ENCODE measurements at places on chromosomes 1 and 21. TPM values are rescaled to one million over a fixed set of nuclear protein-coding genes. Genes with fewer than 3 reads are reported as not detected.

GRCh38 chr1:246651012-246651695 is 73.1 kb upstream of the SCCPDH start:
- DNase-seq: no peak

DNA sequence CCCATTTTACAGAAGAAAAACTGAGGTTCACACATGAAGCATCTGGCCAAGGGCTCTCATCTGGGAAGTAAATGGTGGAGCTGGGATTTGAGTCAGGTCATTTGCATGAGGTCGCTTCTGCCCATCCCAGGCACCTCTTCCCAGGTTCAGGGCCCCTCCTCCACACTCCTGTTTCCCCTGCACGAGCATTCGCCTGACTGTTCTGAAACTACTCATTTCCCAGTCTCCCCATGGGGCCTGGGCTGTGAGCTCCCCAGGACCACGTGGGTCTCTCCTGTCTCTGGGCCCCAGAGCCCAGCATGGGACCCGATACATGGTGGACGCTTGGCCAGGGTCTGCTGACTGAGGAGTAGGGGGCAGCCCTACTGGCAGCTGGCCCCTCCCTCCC is 360.8 kb downstream of the MATN1 start:
- no peak for DNase-seq

DNA sequence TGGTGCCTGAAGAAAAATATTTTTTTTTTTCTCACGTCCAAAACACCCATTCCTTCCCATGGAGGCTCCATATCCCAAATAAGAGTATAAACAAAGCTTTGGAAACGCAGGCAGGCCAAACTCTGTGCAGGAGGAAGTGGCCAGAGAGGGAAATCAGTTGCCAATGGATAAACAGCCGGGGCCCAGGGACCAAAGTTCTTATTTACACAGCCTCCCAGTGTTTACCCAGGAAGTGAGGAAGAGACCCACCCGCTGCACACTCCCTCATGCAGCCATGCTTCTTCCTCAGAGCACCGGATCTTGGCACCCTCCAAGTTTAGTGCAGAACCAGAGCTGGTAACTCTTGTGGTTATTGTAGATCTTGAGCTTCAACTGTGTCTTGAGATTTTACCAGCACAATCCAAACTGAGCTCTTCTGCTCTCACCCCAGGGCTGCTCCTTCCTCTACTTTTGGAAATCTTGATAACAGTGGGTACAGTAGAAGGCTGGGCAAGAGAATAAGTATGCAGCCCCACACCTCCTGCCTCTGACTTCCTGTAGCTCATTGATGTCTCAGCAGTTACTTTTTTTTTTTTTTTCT is 14.2 kb downstream of the MARCKSL1 start:
- no peak for DNase-seq

DNA sequence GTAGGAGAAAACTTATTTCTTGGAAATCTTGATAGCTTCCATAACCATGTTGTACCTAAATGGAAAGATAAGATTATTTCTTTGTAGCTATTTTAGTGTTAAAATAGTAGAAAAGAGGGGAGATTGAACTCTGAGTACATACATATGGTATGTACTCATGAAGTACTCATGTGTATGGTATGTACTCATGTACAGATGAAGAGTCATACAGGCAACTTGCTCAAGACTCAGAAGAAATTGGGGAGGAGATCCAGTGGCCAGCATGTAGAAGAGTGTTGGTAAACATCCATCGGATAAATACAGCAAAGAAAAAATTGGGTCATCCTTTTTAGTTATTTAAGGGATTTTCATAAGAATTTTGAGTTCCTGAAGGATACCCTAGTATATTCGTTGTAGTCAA is 29.0 kb downstream of the MDM4 start:
- no peak for DNase-seq

- DNase-seq: peak; percentile 43
These were observed 191.0 kb upstream of the VAMP3 start for GRCh38 chr1:7579831-7580804.

DNA sequence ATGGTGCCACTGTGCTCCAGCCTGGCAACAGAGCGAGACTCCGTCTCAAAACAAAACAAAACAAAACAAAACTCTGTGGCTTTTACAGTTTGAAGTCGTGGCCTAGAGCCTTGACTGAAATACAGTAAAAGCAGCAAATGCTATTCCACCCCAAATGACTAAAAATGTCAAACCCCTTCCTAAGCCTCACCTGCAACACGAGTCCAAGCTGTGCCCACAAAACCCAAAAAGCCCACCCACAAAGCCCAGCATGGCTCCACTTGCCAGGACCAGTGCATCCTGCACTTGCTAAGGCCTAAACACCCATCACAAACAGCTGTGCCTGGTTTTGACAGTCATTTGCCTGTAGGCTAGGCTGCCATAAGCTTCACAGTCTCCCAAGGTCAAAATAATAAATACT is 21.3 kb downstream of the VAV3 start:
- no peak for DNase-seq

DNA sequence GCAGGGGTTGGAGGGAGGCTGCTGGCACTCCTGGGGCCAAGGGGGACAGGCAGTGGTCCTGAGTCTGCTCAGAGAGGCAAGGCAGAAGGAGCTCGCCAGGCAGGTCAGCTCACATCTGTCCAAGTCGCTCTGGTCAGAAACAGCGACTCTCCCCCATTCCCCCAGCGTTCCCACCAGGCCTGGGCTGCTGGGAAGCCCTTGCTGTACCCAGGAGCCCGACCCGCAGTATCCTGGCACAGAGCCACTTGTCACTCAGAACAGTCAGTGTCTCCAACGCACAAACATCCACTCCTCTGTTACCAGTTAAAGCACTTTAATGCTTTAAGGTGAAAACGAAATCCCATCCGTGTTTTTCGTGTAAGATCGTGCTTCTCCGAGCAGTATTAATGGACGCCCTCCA is 16.6 kb upstream of the CCDC27 start:
- DNase-seq: no peak

- DNase-seq: no peak
These were observed 54.7 kb downstream of the KDM1A start for GRCh38 chr1:23074012-23074411.

DNA sequence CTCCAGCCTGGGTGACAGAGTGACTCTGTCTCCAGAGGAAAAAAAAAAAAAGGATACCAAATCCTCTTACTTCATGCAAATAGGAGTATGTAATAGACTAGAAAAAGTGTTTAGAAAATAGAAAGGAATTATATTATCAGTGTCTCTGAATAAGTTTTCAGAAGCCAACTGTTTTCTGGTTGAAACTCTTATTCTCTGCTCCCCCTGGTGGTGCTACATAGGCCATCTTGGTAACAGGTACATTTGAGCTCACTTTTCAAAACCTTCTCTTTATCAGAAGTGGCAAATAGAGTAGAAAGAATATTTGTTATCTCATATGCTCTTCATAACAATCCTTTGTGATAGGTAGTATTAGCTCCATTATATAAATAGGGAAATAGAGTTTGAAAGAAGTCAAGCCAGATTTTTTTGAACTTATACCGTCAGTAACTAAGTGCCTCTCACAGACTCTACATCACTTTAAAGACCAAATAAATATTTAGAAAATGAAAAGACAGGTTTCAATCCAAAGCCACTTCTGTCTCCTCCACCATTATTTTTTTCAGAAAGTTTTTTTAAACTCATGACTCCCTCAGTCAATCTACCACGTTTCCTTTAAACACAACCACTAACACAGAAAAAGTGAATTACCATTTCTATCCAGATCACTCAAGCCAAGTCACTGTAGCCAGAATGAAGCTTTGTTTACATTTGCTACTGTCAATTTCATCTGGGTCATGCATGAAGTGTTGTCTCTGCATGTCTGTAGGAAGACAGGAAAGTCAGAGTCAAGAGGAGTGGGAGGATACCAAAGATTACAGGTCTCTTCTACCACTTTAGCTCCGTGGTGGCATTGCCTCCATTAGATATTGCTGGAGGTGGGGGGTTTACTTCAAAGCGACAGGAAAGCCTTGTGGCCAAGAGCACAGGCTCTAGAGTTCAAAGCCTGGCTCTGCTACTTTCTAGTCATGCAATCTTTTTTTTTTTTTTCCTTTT is 45.6 kb downstream of the IL23R start:
- DNase-seq: no peak

GRCh38 chr1:100344774-100345173 is 7.5 kb upstream of the CDC14A start:
- DNase-seq: no peak

DNA sequence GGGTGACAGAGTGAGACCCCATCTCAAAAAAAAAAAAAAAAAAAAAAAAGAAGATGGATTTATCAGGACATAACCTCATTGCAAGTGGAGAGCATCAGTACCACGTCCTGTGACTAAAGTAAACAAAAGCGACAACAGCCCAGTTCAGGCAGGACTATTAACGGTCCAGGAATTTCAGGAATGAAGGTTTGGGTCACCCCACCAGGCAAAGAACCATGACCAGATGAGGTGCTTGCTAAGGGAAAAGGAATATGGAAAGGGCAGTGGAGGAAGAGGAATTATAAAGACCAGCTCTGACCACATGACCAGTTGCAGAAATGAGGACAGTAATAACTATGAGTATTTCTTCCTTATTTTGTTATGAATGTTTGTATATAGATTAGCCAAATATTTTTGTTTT is 35.4 kb upstream of the EIF4G3 start:
- DNase-seq: no peak

DNA sequence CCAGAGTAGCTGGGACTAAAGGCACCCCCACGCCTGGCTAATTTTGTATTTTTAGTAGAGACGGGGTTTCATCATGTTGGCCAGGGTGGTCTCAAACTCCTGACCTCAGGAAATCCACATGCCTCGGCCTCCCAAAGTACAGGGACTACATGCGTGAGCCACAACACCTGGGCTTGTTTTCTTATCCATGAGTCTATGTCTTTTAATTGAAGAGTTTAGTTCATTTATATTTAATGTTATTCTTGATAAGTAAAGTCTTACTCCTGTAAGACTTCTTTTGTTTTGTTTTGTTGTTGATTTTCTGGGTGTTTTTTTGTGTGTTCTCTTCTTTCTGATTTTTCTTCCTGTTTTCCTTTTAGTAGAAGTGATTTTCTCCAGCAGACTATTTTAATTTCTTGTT is 621.0 kb downstream of the LTN1 start:
- no peak for DNase-seq

GRCh38 chr1:222404710-222405109 is 143.2 kb downstream of the HHIPL2 start:
- no peak for DNase-seq

GRCh38 chr1:232621050-232621449 is 8.9 kb downstream of the SIPA1L2 start:
- no peak for DNase-seq

GRCh38 chr1:154716011-154716410 is 108.0 kb upstream of the ADAR start:
- no peak for DNase-seq

- DNase-seq: no peak
These were observed 849 bp downstream of the NFIA start for GRCh38 chr1:61083013-61083806.

- DNase-seq: no peak
These were observed 1.9 kb downstream of the RIMS3 start for GRCh38 chr1:40663324-40664166.

- DNase-seq: no peak
These were observed 26.7 kb upstream of the MTMR11 start for GRCh38 chr1:149963358-149963757.

GRCh38 chr1:204617256-204618147 is 68.0 kb downstream of the LRRN2 start:
- DNase-seq: no peak

GRCh38 chr1:53286955-53287354 is 40.9 kb downstream of the LRP8 start:
- DNase-seq: no peak

- DNase-seq: no peak
These were observed 143.7 kb downstream of the PCNX2 start for GRCh38 chr1:233151861-233152260.

- no peak for DNase-seq
These were observed 625 bp upstream of the DARS2 start for GRCh38 chr1:173823781-173824314.

DNA sequence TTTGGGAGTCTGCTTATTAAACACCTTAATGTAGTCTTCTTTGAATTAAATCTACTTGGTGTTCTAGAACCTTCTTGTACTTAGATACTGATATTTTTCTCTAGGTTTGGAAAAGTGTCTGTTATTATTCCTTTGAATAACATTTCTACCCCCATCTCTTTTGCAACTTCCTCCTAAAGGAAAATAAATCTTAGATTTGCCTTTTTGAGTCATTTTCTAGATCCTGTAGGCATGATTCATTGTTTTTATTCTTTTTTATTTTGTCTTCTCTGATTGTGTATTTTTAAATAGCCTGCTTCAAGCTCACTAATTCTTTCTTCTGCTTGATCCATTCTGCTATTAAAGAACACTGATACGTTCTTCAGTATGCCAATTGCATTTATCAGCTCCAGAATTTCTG is 155.9 kb upstream of the NEGR1 start:
- no peak for DNase-seq

DNA sequence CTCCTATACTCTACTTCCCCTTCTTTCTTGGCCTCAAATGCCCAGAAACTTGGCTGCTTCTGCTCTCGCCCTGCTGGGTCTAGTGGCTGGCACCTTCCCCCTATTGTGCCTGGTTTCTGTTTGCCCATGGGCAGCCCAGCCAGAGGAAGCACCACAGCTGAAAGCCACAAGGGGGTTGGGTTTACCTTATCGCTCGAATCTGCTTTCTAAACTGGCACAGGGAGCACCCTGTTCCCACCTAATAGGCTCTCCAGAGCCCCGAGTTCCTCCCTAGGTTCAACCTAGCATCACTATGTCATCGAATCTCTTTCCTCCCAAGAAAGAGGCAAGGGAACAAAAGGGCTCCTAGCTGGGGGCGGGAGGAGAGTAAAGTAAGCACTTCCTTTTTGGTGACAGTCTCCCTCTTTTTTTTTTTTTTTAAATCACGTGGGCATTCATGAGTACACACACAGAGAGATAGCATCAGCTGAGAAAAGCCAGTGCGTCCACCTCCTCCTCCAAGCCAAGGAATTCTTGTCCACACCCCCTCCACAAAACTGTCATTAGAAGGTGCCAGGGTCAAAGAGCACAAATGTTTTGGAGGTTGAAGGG is 72.8 kb downstream of the PLEKHA6 start:
- no peak for DNase-seq

GRCh38 chr1:149884433-149885338 is 14.7 kb upstream of the BOLA1 start:
- DNase-seq: no peak

GRCh38 chr1:3171761-3172160 is 102.8 kb downstream of the PRDM16 start:
- no peak for DNase-seq

- no peak for DNase-seq
These were observed 19.5 kb downstream of the S100B start for GRCh38 chr21:46585191-46585953.

Gene BLACAT1
- total RNA-seq: 0.62 TPM

Gene HPDL
- 6.1 TPM for total RNA-seq

Gene LAD1
- not detected for total RNA-seq

Gene CA6
- 0.66 TPM for total RNA-seq

Gene DISP1
- total RNA-seq: 1.5 TPM

Gene REN
- not detected for total RNA-seq

Gene TRIM67
- total RNA-seq: not detected

Gene ADCY10
- total RNA-seq: 0.18 TPM

Gene EDARADD
- 0.60 TPM for total RNA-seq

Gene CD101
- total RNA-seq: 0.09 TPM

Gene LCE1C
- total RNA-seq: not detected

Gene NR0B2
- not detected for total RNA-seq

Gene CD34
- total RNA-seq: 0.07 TPM

Gene C1orf167
- total RNA-seq: not detected

Gene CCDC190
- total RNA-seq: not detected

Gene UBE2U
- not detected for total RNA-seq

Gene CAPN8
- total RNA-seq: not detected

Gene CYP4X1
- total RNA-seq: not detected

Gene LDLRAD1
- total RNA-seq: not detected

Gene LMOD1
- total RNA-seq: not detected
